ENCODE measurements at places on chromosomes 3 and 15. TPM values are rescaled to one million over a fixed set of nuclear protein-coding genes. Genes with fewer than 3 reads are reported as not detected.

RAD51 gene
- 12.3 TPM for total RNA-seq

P2RY12 gene
- total RNA-seq, result not detected

REC114 gene
- total RNA-seq, result not detected

SHF gene
- 0.64 TPM for total RNA-seq

IFRD2 gene
- total RNA-seq, result 170 TPM

CAV3 gene
- total RNA-seq, result not detected

CNTN6 gene
- not detected for total RNA-seq

GOLGA6D gene
- total RNA-seq, result not detected

CATSPER2 gene
- 0.33 TPM for total RNA-seq

BFSP2 gene
- not detected for total RNA-seq

TMPRSS7 gene
- total RNA-seq, result not detected

RAB43 gene
- 23.4 TPM for total RNA-seq

ALCAM gene
- total RNA-seq, result 126 TPM

TMEM45A gene
- 2.5 TPM for total RNA-seq

MUC4 gene
- total RNA-seq, result not detected

KCNAB1 gene
- total RNA-seq, result 0.53 TPM

HYAL1 gene
- total RNA-seq, result 9.8 TPM

KLHL6 gene
- 12.3 TPM for total RNA-seq

FEZF2 gene
- not detected for total RNA-seq

SLC22A14 gene
- not detected for total RNA-seq

RPUSD3 gene
- total RNA-seq, result 56.1 TPM

ZIC4 gene
- total RNA-seq, result not detected

NRG4 gene
- total RNA-seq, result not detected

CLDN16 gene
- 0.39 TPM for total RNA-seq

FOXP1 gene
- total RNA-seq, result 30.3 TPM

CCR2 gene
- total RNA-seq, result not detected

PLA1A gene
- total RNA-seq, result 4.8 TPM

DPPA2 gene
- total RNA-seq, result not detected

UROC1 gene
- not detected for total RNA-seq

CHD2 gene
- 28.8 TPM for total RNA-seq

ATP2B2 gene
- total RNA-seq, result not detected

CYP1A2 gene
- total RNA-seq, result not detected

THPO gene
- total RNA-seq, result not detected

ZNF80 gene
- not detected for total RNA-seq

IQCF5 gene
- total RNA-seq, result not detected

OR5H15 gene
- total RNA-seq, result not detected

AGTR1 gene
- not detected for total RNA-seq

SLC2A2 gene
- not detected for total RNA-seq

IL5RA gene
- total RNA-seq, result not detected

STRIT1 gene
- not detected for total RNA-seq

TSPAN3 gene
- 304 TPM for total RNA-seq

ITPKA gene
- total RNA-seq, result 0.44 TPM

AHSG gene
- total RNA-seq, result not detected

GOLGA8N gene
- total RNA-seq, result 0.34 TPM

KIF15 gene
- total RNA-seq, result 13.8 TPM

TGM5 gene
- not detected for total RNA-seq

SUCNR1 gene
- not detected for total RNA-seq

PRR23C gene
- not detected for total RNA-seq

NMNAT3 gene
- total RNA-seq, result 0.87 TPM

FAM43A gene
- total RNA-seq, result 241 TPM

STAB1 gene
- 149 TPM for total RNA-seq

PRICKLE2 gene
- total RNA-seq, result 0.84 TPM
